RWPE2 (cell line): ENCODE measurements at places on chromosomes 5 and 9.

- DNase-seq: no peak
These were observed 109.2 kb upstream of the SHB start for GRCh38 chr9:38178237-38178636.

DNA sequence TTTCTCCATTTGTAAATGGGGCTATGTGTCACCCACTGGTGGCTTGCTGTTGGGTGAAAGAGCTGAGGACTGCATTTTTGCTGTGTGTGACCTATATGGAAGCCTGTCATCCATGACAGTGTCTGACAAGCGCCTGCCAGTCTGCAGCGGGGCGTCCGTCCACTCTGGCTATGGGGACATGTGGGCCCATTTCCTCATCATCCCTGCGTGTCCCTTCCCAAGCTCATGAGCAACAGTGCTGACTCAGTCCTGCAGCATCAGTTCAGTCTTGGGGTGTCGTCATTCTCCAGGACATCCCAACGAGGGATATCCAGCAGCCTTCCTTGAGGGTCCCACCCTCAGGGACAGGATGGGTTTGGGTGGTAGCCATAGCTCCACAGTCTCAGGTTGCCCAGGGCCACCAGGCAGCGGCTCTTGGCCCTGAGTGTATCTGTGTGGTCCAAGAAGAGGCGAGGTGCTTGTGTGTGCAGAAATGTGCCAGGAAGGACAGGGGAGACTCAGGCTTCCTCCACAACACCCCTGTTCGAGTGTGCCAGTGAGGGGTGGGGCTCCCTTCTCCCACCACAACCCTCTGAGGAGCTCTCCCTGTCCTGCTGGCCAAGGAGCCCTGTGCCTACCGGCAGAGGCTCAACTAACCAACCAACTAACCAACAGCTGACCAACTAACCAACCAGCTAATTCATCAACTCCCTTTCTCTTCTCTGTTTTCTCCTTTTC is 2.1 kb downstream of the FGD3 start:
- DNase-seq: no peak

DNA sequence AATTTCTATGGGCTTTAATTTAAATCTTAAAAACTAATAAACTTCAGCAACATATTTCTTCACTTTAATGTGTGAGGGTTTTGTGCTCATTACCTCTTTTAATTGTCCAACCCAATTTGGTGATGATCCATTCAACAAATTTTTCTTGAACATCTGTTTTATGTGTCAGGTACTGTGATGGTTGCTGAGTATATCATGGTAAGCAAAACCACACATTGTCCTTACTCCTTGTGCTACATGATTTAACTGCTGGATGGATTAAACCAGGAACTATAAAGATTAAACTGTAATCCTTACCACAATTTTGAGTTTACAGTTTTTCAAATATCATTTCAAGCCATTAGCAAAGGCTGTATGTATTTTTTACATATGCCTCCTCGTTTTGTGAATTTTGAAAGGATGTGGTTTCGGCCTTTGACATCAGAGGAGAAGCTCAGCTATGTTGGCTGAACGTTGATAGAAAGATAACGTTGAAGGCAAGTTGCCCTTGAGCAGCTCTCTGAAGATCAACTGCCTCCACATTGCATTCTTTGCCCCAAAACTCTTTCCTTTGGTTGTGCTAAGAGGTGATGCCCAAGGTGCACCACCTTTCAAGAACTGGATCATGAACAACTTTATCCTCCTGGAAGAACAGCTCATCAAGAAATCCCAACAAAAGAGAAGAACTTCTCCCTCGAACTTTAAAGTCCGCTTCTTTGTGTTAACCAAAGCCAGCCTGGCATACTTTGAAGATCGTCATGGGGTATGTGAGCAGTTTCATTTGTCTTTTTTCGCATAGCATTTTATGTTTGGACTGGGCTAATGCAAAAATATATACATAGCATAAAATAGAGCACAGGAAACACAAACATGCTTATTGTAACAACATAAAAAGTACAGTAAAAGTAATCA is at the start of gene ITK:
TSS of gene ITK (plus strand) at position 467 of the 891 bp plus-strand sequence. CDS start at position 605, 138 bp downstream.
- no peak for DNase-seq

DNA sequence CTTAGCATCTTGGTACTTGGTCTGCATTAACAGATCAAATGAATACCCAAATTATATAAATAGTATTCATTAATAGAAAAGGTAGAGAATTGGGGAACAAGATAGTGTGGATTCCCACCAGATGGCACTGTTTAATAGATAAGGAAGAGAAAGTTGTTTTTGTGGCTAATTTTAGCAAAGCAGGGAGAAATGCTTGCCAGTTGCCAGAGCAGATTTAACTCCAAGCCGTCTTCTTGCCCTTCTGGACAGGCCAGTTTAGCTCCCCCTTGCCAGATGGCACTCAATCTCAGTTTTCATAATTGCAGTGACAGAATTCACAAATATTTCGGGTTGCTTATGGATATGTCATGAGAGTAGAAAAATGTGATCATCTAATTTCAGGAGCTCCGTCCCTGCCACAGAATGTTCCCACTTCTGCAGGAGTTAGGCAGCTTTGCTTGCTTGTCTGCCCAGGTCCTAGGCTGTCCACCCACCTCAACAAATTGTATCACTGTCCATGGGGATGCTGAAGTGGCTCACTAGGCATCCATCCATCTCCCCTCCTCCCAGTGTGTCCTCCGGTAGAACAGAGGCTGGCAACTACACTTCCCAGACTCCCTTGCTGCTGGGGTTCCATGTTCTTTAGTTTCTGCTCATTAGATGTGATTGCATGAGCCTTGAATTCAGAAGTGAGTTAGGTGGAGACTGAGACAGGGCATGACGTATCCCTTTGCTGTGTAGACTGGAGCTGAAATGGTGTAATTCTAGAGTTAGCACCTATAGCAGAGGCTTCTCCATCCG is 11.8 kb upstream of the HEXB start:
- DNase-seq: no peak

DNA sequence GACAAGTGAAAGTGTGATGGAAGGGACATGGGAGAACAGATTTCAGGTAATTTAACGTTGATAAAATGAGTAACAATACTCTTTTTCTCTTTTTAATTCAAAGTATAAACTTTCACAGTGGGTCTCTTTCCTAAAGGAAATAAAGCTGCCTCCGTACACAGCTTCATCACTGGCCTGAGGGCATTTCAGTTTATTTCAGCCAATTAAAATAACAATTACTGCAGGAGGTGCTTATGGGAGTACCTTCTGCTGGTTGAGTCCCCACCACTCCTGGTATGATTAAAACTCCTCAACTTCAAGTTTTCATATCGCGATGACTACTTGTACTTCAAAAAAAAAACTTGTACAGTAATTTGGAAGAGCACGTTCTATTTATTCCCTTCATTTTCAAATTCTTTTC is 1845.9 kb downstream of the MAT2B start:
- DNase-seq: no peak

GRCh38 chr5:13317654-13318053 is 626.8 kb downstream of the DNAH5 start:
- DNase-seq: no peak

- no peak for DNase-seq
These were observed 350.4 kb downstream of the OSTF1 start for GRCh38 chr9:75438716-75439115.

DNA sequence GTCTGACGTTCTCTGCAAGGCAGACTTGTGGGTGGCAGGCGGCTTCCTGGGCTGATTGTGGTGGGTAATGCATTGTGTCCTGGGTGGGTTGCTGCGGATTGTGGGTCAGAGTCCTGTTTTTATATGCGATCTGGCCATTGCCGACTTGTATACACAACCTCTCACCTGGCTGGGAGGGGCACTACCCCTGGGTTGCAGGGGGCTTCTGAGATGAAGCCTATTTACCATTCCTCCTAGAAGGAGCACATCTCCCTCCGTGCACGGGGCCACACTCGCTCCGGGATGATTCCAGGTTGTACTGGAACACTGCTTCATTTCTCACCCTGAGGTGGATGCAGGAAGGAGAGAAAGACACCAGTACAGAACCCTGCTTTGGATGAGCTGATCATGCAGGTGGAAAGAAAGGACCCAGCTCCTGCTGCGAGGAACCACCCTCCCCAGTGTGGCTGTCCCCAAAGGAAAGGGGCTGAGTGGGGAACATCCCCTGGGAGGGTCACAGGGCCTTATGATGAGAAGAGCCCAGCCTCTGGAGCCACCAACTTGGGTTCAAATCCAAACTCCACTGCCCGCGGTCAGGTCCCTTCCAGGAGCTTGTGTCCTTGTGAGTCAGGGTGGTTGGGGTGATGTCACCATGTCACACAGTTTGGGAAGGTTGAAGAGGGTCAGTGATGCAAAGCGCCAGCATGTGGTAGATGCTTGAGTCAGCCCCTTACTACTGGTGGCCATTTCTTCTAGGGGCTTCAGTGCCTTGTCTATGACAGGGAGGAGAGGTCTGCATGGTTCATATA is 151.8 kb upstream of the COL5A1 start:
- DNase-seq: no peak

GRCh38 chr9:26412446-26412845 is 480.2 kb downstream of the CAAP1 start:
- no peak for DNase-seq

DNA sequence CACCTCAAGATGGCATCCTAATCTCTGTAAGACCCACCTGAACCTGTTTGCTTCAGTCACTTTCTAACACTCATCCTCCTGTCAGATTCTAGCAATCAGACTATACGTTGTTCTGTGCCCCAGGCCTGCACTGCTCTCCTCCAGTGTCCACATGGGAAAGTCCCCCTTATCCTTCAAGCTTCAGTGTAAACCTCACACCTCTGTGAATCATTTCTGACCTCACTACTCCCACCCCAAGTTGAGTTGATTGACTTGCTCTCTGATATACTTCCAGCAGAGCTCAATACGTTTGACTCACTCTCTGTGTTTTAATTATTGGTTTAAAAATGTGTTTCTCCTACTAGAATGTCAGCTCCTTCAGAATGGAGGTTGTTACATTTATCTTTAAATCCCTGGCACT is 240.2 kb downstream of the FBXL17 start:
- no peak for DNase-seq

GRCh38 chr5:101783241-101784013 is 512.7 kb downstream of the SLCO4C1 start:
- DNase-seq: no peak

- DNase-seq: no peak
These were observed 3.5 kb downstream of the IFNA2 start for GRCh38 chr9:21381448-21382339.

DNA sequence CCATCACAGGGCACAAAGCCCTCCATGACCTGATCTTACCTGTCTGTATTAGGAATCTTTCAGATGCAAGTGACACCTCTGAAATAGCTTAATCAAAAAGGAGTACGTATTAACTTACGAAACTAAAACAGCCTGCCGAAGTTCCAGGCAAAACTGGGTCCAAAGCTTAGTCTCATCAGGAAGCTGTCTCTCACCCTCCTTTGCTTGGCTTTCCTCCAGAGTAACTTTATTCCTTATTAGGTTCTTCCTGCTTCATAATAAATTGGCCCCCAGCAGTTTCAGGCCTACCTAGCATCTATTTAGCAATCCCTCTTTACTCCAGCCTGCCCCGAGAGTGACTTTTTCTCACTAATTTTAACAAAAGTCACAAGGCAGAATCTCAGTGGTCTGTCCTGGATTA is 58.4 kb upstream of the STK32A start:
- DNase-seq: no peak

DNA sequence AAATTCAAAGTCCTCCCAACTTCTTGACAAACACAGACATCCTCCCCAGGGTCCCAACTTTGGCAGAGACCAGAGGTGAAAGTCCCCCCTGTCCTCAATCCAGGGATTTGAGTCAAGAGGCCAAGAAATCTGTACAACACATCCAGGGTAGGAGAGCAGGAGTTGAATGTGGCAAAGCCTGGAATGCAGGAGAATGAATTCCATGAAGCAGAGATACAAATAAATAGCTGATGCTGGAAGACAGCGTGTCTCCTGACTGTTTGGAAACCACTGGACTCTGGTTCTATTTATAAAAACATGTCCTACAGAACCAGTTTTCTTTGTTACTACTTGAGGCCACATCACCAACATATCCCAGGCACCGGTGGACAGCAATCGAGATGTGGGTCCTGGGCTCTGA is 43.7 kb upstream of the SLIT3 start:
- DNase-seq: no peak

- DNase-seq: no peak
These were observed 111.7 kb downstream of the TLR4 start for GRCh38 chr9:117815948-117816347.
